ENCODE measurements at places on chromosomes 3 and 15.

GRCh38 chr3:150307311-150308036, 100.6 kb upstream of the TSC22D2 start:
- DNase-seq: no peak

DNA sequence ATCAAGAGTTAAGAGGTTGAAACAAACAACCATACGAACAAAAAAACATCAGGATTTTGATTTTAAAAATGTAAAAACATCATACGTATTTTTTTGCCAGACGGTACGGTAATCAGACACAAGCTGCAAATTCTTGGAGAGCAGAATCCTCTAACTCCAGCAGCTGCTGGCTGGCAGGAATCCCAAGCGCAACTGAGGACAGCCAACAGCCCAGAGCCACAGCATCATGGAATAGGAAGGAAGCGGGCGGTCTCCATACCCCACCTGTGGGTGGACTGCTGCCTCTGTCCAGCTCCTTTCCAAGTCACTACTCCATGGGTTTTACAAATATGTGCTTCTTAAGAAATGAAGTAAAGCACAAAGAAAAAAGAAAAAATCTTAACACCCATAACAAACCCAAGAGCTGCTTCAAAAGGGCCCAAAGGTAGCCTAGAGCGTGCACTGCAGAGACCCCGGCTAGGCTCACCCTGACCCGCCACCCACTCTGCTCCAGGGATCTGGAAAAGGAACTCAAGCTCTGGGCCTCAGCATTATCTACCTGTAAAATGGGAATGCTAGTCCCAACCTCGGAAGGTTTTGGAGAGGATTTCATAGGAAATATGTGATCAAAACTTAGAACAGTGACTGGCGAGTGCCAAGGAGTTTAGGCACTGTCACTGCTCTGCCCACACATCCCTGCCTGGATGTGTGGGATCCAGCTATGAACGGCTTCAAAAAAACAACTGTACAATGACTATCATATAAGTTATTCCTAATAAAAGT, 33.4 kb downstream of the ZXDC start:
- DNase-seq: no peak

GRCh38 chr15:70579766-70580165, 183.6 kb downstream of the UACA start:
- DNase-seq: no peak

DNA sequence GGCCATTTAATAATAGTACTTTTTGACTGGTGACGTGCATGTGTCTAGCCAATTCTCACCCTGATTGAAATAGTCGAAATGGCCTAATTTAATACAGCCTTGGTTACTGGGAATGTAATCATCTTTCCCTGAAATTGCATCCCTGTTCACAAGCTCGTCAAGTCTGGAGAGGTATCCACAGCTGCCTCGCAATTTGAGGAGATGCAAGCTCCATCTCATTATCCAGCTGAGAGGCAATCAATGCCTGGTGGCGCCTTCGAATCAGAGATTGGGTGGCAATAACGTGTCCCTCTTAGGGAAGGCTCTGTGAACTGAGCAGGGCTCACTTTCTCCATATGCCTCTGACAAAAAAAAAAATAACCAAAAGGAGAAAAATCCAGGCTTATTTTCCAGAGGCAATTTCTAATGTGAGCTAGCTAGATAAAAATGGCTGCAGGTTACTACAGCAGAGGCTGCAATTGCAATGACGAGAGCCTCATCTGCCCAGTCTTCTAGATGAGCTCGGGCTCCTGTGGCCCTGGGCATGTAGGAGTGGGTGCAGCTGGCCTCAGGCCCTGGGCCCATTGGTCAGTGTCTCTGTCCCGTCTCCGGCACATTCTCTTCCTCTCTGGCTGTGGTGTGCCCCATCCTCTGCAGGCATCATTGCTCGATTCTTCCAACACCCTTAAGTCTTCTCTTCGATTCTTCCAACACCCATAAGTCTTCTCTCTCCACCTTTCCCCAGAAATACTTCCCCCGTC, 487.5 kb downstream of the GABRG3 start:
- DNase-seq: no peak

DNA sequence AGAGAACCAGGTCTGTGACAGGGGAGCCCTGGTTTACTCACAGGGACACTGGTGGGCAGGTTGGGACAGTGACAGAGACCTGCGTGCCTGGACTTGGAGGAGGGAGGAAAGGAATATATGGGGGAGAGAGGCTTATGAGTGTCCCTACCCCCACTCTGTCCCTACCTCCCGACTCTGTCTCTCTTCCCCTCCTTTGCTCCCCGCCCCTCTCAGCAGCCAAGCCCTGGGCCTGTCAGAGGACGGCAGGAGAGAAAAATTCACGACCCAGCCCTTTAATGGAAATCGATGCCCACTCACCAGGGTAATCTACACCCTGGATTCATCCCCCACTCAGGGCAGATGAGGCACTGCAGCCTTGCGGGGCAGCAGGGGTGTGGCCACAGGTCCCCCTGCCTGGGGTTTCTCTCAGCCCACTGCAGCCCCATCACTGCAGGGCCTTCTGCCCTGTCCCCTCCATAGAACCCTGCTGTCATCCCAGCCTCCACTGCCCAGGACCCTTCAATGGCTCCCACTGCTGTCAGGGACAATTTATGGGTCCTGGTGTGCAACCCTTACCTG, 135.9 kb upstream of the LINGO1 start:
- no peak for DNase-seq

GRCh38 chr3:21168471-21168870, 582.5 kb downstream of the ZNF385D start:
- DNase-seq: no peak

- DNase-seq: no peak
Measured at GRCh38 chr15:80275961-80276360, 23.9 kb upstream of the CTXND1 start.

DNA sequence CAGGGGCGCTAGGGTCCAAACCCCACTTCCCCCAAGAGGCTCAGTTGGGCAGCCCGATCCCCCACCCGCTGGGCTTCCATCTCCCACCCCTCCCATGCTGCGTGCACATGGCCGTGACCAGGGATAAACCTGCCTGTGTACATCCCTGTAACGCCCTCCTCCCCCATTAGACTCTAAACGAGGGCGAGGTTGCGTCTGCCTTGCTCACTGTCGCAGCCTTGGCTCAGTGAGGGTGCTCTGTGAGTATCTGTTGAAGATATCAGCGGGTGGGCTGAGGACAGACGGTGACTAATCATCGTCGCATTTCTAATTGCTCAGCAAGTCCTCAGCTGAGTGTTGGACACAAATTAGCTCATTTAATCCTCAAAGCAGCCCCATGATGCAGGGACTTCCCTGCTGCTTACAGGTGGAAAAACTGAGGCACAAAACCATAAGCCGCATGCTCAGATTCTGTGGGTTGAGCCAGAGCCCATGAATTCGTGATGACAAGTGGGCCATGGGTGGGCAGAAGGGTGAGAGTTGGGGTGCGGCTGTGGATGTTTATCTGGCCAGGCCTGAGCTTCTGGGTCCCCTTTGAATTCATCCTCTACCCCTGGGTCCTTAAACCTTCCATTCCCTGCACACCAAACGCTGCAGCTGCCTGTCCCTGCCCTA, 26.0 kb downstream of the FBLN2 start:
- DNase-seq: no peak

Measured in stimulated activated naive CD4-positive, alpha-beta T cell (primary cell).